ENCODE measurements at places on chromosomes 4 and X.

- DNase-seq: no peak
These were observed 7.6 kb upstream of the DUSP9 start for GRCh38 chrX:153639177-153640044.

- DNase-seq: no peak
These were observed 97.0 kb upstream of the LNX1 start for GRCh38 chr4:53688186-53688790.

DNA sequence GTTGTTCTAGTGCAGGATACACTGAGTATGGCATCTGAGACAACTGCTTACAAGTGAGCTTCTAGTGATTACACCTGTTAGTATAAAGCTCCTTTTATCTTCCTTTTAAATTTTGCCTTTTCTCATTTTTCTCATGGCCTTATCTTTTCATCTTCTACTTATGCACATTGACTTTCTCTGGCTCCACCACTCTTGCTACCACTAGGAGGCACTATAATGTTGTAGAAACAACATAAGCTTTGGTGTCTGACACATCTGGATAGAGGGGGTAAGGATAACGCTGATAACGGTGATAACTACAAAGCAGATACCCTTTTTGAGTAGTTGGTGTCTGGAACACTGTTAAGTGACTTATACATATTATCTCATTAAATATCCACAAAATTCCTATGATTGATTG lies 187.4 kb upstream of the TEX13C start:
- no peak for DNase-seq

- no peak for DNase-seq
These were observed 59.5 kb downstream of the RHOH start for GRCh38 chr4:40256329-40256728.

- DNase-seq: no peak
These were observed 25.7 kb upstream of the RP2 start for GRCh38 chrX:46811121-46811520.

GRCh38 chr4:27506401-27506800 lies 645.8 kb downstream of the STIM2 start:
- no peak for DNase-seq

GRCh38 chr4:148090503-148091476 lies 351.4 kb downstream of the NR3C2 start:
- no peak for DNase-seq

DNA sequence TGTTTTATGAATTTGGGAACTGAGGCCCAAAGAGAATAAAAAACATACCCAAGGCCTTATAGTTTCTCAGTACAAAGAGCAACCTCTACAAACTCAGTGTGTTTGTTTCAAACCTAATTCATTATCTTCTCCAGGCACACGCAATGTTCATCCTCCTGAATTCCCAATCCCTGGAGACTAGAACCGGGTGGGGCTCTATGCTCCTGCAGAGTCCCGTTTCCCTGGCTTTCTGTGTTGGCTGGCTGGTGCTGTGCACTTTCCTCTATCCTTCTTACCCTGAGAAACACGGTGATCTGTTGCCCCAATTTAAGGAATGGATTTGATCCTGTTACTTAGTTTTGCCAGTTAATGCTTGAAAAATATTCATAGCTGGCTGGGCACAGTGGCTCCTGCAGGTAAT lies 63.9 kb downstream of the FGFBP1 start:
- DNase-seq: no peak

- peak; percentile 94 for DNase-seq
These were observed at the start of gene SPCS3 for GRCh38 chr4:176319704-176320339. Gene SPCS3, plus strand, starts transcription at chr4:176319966. Its CDS starts 111 bp downstream, at chr4:176320077.

DNA sequence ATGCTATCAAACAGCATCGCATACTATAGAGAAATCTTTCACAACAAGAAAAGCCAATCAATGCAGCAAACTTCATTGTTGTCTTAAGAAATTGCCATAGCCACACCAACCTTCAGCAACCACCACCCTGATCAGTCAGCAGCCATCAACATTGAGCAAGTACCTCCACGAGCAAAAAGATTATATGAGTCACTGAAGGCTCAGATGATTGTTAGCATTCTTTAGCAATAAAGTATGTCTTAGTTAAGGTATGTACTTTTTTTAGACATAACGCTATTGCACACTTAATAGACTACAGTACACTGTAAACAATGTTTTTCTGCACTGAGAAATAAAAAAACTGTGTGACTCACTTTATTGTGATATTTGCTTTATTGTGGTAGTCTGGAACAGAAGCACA lies 37.8 kb upstream of the FUNDC1 start:
- DNase-seq: no peak

DNA sequence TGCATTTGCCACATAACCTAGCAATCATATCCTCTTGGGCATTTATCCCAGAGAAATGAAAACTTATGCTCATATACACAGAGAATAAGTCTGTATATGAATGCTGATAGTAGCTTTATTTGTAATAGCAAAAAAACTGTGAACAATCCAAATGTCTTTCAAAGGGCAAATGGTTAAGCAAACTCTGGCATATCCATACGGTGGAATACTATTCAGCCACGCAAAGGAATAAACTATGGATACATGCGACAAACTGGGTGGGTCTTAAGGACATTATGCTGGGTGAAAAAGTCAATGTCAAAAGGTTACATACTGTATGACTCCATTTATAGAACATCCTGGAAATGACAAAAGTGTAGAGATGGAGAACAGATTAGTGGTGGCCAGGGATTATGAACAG lies 17.6 kb upstream of the CBR4 start:
- DNase-seq: no peak

- no peak for DNase-seq
These were observed 27.8 kb upstream of the SMIM10 start for GRCh38 chrX:134963041-134963440.

DNA sequence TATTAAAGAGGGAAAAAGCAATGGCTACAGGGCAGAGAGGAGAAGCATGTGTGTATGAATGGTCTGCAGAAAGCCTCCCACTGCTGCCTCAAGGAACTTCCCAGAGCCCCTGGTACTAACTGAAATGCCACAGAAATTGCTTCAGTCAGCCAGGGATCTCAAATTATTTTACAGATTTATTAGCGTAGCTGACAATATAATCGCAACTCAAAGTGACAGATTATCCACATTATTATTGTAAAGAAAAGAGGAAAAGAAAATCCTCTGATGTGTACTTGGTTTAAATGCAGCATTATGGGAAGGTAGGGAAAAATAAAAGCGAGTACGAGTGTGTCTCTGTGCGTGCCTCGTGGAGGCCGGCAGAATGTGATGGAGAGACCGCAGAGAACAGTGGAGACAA lies 202.7 kb downstream of the DCLK2 start:
- DNase-seq: no peak

DNA sequence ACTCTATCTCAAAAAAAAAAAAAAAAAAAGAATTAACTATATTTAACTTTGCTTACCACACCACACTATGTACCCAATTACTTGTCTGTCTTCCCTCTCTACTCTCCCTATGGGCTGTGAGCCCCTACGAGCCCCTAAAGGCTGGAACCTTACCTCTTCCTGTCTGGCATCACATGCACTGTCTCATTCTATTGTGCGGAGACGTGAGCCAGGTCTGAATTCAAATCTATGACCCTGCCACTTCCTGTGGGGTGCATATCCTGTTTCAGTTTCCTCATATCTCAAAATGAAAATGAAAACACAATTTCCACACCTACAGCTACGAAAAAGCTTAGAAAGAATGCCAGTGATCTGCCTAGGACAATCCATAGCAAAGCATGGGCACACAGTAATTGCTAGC lies 42.9 kb upstream of the HS3ST1 start:
- DNase-seq: peak; percentile 7

- no peak for DNase-seq
These were observed 77.7 kb downstream of the PDK3 start for GRCh38 chrX:24542756-24543155.

DNA sequence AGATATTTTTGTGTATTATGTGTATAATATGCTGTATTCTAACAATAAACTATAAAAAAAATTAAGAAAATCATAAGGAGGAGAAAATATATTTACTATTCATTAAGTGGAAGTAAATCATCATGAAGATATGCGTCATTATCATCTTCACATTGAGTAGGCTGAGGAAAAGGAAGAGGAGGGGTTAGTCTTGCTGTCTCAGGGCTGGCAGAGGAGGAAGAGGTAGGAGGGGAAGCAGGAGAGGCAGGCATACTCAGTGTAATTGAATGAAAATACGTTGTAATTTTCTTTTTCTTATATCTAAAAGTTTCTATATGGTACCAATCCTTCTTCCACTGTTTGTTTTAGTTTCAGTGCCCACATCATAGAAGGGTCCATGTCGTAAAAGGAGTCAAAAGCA lies 9.8 kb upstream of the TMEM185A start:
- no peak for DNase-seq
